GM06990 (cell line): ENCODE measurements at places on chromosomes 7 and 10.

DNA sequence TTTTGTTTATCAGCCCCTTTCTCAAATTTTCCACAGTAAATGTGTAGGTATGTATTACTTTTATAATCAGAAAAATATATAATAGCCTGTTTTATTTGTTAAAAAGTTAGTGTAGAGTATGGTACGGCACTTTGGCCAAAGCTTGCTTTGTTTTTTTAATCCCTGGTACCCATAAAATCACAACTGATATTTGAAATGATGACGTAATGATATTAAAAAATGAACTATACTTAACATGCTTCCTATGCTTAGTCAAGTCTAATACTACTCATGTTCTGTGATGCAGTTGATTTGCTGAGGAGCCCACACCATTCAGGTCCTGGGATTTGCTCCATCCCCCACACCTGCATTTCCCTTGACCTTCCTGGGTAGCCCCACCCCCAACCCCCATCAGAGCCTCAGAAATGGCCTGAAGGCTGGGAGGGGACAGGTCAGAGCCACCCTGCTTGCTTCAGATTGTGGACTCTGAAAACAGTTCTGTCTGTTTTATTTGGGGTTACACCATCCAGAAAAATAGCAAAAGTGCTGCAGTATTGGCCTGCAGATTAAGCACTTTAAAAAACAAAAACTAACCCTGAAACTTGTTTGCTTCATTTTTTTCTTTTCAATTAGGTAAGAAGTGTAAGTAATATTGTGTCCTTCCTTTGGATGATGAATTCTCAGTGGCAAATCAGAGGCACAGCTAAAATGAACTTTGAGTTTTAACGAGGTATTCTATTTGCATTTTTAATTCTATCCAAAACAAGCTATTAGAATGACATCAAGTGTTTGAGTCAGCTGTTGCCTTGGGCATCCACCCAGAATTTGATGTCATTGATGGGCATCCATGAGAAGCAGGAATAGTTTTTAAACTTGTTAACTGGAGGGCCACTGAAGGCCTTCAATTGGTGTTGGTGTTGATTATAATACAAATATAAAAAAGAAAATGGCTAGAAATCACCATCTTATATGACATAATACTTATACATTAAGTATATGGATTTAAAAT is 23.3 kb downstream of the PLCE1 start:
- no peak for DNase-seq

DNA sequence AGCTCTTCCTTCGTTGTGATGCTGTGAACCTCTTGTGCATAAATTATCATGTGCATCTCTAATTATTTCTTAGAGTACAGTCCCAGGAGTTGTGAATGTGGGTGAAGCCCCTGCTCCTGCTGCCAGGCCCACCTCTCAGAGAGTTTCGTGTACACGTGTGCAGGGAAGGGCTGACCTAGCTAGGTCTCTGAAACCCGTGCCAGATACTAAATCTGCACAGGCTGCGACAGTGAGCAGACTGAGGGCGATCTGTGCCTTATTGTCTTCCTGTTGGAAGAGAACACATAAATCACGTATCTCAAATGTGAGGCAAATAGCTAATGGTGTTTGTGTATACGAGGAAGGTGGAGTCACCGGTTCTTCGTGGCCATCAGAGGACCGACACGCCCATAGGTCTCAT is 71.8 kb upstream of the DNAJB6 start:
- no peak for DNase-seq

- no peak for DNase-seq
These were observed 80.0 kb upstream of the UNC5B start for GRCh38 chr10:71132321-71132810.

DNA sequence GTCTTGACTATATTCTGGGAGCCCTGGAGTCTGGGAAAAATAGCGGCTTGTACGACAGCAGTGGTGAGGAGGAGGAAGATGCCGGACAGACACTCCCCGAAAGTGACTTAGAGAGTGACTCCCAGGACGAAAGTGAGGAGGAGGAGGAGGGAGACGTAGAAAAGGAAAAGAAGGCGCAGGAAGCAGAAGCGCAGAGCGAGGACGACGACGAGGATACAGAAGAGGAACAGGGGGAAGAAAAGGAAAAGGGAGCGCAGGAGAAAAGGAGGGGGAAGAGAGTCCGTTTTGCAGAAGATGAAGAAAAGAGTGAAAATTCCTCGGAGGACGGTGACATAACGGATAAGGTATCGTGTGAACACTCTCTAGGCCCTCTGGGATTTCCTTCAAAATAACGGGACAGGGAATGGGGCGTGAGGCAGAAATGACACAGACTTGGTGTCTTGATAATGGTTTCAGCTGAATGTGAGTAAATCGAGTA is 908 bp downstream of the NOM1 start:
- DNase-seq, result no peak

- no peak for DNase-seq
These were observed 107.6 kb downstream of the WDR37 start for GRCh38 chr10:1163831-1164230.

DNA sequence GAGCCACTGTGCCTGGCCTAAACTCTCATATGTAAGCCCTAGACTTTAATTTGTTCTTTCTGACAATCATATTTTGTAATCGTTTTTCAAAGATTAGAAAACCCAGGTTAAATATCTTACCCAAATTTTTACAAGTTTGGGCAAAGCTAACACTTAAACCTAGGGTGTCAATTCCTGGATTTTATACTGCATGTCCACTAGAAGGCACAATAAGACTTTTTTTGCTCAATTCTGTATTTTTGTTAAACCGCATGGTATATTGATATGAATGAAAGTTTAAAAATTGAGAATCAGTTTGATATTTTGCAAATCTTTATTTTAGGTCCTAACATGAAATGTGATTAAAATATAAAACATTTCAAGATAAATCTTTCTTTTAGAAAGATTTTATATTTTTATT is 29.3 kb downstream of the DYNC2I1 start:
- DNase-seq, result no peak

GRCh38 chr10:128151031-128151430 is 24.8 kb upstream of the MKI67 start:
- no peak for DNase-seq

- DNase-seq, result no peak
These were observed 131.8 kb upstream of the GNAI1 start for GRCh38 chr7:80002865-80003264.

DNA sequence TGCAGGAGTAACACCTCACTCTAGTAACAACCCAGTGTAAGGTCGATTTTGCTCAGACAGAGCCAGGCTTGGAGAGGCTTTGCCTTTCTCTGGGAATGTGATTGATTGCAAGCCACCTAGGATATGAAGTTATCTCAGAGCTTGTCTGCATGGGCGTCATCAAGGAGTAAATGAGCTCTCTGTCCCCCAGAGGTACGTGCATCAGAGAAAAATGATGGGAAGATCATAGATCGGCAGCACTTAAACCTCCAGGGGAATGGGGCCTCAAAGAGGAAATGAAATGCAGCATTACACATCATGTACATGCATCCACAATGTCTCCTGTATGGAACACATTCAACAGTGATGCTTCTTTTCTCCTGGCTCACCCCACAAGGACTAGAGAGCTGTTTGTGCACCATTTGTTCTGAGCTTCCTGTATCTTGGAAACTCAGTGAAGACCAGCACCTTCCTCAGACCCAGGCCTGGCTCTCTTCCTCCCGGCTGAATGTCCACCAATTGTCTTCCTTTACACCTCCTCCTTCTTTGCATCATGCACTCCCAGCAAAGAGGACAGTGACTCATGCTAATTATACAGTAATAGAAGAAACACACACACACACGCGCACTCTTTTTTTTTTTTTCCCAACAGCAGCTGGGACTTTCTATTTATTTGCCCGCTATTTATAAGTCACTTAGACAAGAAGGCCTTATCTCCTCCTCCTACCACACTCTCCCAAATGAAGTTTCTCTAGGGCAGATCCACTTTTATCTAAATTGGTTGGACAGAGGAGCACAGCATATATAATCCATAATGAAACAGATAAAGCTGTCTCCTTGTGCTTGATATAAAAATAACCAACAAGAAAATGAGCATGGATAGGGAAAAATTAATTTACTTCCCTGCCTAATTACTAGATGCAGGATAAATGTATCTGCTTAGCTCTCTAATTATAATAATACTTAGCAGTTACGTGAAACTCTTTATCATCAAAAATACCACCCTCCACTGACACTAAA is 990.7 kb downstream of the CCSER2 start:
- no peak for DNase-seq
